Fibroblast of skin of left quadriceps (primary cell): ENCODE measurements at places on chromosomes 4 and X.

DNA sequence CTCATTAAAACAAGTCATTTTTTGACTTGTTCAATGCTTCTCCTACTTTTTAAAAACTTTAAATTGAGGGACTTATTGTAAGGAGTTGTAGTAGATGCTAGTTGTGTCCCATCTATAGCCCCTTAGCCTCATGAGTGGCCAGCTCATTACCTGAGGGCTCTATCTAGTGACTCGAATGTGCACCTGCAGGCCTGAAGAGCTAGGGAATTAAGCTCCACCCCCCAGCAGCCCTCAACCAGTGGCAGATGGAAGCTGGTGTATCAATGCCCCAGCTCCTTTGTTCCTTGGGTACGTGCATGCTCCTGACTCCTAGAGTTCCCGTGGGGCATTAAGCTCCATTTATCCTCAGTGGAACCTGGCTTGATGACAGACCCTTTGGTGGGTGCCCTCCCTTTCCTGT is 146.7 kb upstream of the FAM9B start:
- DNase-seq: no peak

- DNase-seq: no peak
Measured at GRCh38 chr4:5424211-5424610, 284.1 kb downstream of the EVC2 start.

DNA sequence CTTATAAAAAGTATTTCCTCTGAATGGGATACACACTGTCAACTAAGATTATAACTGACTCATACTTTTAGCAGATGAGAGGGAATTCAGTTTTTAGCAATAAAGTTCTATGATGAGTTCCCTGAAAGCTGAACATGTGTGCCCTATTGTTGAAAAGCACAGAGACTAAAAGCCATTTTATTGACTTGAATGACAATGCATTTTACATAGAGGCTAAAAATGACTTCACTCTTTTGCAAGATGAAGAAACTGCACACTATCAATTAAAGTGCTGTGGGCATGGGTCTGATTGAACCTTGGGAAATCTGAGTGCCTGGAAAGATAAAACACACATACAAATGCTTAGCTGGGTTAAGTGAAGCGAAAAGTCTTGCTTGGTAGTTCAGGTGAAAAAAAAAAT is 633.4 kb downstream of the PDHA2 start:
- no peak for DNase-seq

- peak; percentile 70 for DNase-seq
Measured at GRCh38 chrX:12949927-12950656, 24.8 kb upstream of the TMSB4X start.

DNA sequence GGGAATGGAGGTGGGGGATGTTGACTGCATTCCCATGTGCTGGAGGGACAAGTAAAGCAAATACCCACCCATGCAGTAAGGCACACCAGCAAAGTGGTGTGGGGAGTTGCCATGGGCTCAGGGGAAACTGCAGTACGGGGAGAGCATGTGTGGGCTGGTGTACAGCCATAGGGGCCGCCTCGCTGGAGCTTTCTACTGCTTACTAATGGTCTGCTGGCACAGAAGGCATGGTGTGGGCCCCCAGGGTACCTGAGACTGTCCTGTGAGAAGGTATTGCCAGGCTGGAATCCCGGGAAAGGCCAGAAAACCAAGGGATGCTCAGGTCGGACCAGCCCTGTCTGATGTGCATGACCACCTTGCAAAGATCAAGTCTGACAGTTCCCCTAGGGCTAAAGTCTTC is 199.1 kb downstream of the ARHGEF9 start:
- no peak for DNase-seq

- no peak for DNase-seq
Measured at GRCh38 chr4:166941629-166942028, 292.7 kb downstream of the SPOCK3 start.

DNA sequence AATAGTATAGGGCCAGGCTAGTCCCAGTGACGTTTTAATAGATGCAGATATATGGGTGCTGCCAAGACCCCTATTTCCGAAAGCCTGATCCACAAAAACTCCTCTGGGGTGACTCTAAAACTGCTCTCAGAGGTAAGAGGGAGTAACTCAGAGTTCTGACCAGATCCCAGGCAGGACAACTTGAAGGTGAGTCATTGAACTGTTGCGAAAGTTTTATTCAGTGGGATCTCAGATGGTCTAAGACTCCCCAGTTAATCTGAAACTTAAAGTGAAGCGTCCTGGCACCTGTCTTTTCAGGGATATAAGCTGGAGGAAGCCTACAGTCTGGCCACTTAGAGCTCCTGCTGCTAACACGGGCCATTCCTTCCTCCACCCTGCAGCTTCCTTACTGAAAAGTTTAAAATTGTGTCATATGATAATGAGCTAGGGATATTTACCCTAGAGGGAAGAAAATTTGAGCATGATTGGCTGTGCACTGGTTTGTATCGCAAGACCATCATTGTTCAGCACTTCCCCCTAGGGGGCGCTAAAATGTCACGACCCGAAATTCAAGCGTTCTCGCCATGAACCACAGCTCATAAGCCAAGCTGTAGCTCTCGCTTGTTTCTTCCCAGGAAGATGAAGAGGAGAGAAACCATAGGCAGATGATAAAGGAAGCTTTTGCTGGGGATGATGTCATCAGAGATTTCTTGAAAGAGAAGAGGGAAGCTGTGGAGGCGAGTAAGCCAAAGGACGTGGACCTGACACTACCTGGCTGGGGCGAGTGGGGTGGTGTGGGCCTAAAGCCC is 19.5 kb downstream of the UTP14A start:
- peak; percentile 45 for DNase-seq

- no peak for DNase-seq
Measured at GRCh38 chrX:72479324-72480274, 93.0 kb downstream of the HDAC8 start.

- no peak for DNase-seq
Measured at GRCh38 chrX:1475481-1475880, 22.8 kb upstream of the ASMTL start.

DNA sequence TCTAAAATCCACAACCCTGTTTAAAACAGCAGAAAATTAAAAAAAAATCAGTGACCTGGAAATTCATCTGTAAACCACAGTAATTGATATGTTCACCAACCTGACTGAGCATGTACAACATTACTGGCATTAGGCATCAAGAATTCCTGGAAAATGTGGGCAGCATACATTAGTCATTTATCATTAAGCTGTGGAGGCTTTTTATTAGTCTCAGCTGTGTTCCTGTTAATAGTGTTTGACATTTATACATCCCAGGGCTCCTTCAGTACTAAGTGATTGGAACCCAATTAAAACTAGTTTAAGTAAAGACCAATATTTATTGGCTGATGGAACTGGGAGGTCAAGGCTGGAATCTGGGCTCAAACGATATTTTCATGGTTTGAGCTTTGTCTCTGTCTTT is 227.3 kb upstream of the GIMD1 start:
- peak; percentile 49 for DNase-seq

DNA sequence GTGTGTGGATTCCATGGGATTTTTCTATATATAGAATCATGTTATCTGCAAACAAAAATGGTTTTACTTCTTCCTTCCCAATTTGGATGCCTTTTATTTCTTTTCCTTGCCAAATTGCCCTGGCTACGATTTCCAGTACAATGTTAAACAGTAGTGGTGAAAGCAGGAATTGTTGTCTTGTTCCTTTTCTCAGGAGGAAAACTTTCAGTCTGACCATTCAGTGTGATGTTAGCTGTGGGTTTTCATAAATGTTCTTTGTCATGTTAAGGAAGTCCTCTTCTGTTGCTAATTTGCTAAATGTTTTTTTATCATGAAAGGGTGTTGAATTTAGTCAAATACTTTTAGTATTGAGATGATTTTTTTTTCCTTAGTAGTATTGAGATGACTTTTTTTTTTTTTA is 10.9 kb downstream of the SAP30 start:
- no peak for DNase-seq

- no peak for DNase-seq
Measured at GRCh38 chrX:53379008-53379710, 43.3 kb downstream of the SMC1A start.

DNA sequence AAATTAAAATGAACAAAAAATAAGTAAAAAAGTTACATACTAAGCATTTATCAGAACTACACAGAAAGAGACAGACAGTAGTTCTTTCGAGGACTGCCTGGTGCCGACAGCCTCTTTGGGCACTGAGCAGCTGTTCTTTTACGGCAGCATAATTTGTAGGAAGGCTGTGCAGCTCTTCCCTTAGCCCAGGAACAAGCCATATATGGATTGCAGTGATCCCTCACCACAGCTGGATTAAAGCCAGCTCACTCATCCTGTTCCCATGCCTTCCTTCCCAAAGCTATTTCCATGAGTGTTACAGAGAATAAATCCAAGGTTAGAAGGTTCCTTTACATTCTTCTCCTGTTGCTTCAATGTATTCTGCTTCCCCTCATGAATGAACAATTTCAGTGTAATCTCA is 71.7 kb downstream of the DDX60L start:
- DNase-seq: peak; percentile 97

DNA sequence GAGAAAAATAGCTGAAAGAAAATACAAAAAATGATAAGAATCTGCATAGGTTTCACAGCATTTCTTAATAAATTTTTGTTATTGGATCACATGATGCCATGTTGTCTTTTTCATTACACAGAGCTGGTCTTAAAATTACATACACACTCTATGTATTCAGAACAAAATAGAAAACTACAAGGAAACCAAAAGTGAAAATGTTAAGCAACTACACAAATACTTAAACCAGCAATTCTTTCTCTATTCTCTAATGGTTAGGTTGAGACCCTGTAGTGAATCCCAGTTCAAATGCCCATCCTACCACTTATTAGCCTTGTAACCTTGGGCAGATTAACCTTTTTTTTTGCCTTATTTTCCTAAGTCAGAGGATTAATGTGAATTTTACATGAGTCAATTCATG is 2311.2 kb downstream of the PCDH7 start:
- no peak for DNase-seq

GRCh38 chr4:43374216-43374751 is 481.8 kb downstream of the GRXCR1 start:
- no peak for DNase-seq

- DNase-seq: no peak
Measured at GRCh38 chr4:99856166-99856565, 38.1 kb downstream of the LAMTOR3 start.

- DNase-seq: no peak
Measured at GRCh38 chrX:30748342-30748960, 95.2 kb downstream of the GK start.

GRCh38 chr4:139229534-139230039 is 50.4 kb downstream of the MGARP start:
- DNase-seq: no peak

DNA sequence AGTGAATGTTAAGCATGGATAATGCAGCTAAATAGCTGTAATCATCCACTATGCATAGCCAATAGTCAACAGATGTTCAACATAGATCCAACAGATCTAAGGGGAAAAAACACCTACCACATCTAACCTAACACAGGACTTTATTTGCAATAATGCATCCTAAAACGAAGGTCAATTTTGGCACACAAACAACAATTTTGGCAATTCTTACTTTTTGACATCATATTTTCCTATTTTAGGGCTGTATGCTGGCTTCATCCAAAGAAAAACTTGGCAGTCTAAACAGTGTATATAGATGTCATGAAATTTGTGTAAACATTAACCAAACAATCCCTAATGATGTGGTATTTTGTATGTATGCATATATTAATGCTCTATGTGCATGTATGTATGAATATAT is 33.2 kb downstream of the UNC5C start:
- no peak for DNase-seq

GRCh38 chr4:184653650-184654049 is 4.1 kb downstream of the PRIMPOL start:
- DNase-seq: peak; percentile 33

- DNase-seq: peak; percentile 36
Measured at GRCh38 chr4:150973626-150974251, 41.3 kb downstream of the LRBA start.

GRCh38 chr4:150600812-150601445 is 19.0 kb downstream of the MAB21L2 start:
- no peak for DNase-seq

DNA sequence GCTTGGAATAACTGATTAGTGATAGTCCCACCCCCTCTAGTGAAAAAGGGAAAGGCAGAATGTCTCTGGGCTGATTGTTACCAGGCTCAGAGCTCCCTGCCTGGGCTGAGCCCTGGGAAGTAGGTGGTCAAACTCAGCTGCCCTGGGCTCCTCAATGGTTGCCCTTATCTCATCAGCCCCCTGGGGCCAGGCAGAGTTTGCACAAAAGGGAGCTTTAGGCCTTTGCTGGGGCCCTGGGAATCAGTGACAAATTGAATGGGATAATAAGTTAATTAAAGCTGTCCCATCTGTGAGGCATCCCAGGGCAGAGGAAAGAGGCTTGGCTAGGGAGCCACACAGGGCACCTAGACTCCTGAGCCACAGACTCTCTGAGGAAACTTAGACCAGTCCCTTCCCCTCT is 89.0 kb downstream of the EFNB1 start:
- DNase-seq: no peak

- no peak for DNase-seq
Measured at GRCh38 chr4:180434131-180434895, 1808.9 kb upstream of the TENM3 start.

GRCh38 chr4:54484383-54484782 is 173.4 kb upstream of the KIT start:
- DNase-seq: no peak

- no peak for DNase-seq
Measured at GRCh38 chrX:50456712-50457484, 13.7 kb downstream of the DGKK start.

DNA sequence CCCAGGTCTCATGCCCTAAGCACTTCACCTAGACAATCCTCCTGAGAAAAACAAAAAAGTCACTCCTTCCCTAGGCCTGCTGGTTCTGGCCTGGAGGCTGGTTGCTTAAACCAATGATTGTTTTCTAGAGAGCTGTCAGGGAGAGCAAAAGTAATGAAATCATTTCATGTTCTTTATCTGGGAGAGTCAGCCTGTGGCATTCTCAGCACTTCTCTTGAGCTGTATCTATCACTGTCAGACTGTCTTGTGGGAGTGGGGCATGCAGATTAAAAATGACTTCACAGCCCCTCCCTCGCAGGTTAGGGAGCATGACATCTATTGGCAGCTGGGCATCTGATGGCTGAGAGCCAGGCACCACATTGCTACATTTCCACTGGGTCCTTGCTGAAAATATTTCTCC is 20.4 kb upstream of the TMEM154 start:
- DNase-seq: no peak

DNA sequence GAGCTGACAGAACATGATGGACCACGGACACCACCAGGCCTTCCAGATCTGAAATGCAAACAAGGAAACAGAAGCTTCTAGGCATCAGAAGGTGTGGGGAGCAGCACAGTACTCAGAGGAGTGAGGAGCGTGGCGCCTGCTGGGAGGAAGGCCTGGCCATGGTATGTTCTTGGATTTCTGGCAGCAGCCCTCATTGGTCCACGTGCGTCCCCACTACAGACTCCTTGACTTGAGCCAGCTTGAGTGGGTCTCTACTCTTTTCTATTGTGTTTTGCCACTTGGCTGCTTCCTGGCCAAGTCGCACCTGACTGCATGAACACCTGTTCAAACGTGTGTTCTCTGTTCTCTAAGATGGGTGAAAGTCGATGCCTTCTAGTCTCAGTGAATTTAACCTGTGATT is 18.0 kb downstream of the ZNF275 start:
- DNase-seq: no peak

GRCh38 chr4:138851391-138852335 is 163.9 kb upstream of the NOCT start:
- no peak for DNase-seq
